ENCODE measurements at places on chromosomes 4 and X.

DNA sequence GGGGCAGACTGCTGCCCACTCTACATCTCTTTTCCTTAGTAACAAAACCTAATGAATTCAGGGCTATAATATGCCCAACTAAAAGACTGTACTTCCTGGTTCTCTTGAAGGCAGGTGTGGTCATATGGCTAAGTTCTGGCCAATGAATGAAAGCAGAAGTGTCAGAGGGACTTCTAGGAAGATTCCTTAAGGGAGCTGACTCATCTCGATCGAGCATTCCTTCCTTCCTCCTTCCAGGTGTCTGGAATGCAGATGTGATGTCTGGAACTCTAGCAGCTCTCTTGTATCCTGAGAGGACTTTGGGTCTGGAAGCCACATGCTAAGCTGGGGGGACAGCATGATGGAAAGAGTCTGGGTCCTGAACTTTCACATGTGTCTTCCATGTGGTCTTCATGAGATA, 116.2 kb upstream of the STX18 start:
- no peak for DNase-seq

DNA sequence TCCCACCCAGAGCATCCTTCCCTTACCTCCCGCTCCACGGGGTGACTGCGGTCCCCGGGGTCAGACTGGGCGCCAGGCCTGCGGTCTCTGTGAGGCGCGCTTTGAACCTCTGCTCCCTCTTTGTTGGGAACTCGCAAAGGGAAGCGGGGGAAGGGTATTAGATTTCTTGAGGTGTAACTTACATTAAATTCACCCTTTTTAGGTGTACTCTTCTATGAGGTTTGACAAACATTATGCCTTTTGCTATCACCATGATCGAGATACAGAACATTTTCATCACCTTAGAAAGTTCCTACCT, 569 bp downstream of the DCK start:
- DNase-seq: no peak

GRCh38 chr4:53676402-53676871, 85.2 kb upstream of the LNX1 start:
- DNase-seq: no peak

DNA sequence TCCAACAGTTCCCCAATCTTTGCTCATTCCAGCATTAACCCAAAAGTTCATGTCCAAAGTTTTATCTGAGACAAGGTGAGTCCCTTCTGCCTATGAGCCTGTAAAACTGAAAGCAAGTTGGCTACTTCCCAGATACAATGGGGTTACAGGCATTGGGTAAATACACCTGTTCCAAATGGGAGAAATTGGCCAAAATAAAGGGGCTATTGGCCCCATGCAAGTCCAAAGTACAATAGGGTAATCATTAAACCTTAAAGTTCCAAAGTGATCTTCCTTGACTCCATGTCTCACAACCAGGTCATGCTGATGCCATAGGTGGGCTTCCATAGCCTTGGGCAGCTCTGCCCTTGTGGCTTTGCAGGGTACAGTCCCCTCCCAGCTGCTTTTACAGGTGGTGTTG, 511.7 kb upstream of the KLHL4 start:
- DNase-seq: no peak

DNA sequence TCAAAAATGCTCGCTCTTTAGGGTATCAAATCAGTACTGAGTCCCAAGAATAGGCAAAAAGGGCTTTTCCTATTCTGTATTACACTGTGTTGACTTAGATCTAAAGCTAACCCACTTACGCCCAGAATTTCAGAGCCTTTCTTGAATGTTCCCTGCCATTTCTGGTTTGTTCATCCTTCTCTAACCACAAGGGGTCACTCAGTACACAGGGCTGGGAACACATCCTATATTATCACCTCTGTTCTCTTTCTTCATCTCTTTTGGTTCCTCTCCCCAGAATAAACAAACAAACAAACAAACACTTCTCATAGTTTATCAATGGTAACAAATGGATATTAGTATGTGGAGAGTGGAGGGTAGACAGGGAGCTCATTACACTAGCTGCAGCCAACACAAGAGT, 25.5 kb upstream of the MORC4 start:
- no peak for DNase-seq

DNA sequence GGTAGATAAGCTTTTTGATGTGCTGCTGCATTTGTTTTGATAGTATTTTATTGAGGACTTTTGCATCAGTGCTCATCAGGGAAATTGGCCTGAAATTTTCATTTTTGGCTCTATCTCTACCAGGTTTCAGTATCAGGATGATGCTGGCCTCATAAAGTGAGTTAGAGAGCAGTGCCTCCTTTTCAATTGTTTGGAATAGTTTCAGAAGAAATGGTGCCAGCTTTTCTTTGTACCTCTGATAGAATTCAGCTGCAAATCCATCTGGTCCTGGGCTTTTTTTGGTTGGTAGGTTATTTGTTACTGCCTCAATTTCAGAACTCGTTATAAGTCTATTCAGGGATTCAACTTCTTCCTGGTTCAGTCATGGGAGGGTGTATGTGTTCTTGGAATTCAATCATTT, 15.6 kb upstream of the TMPRSS11F start:
- DNase-seq: no peak

GRCh38 chrX:22739276-22739675, 260.5 kb upstream of the DDX53 start:
- DNase-seq: no peak

DNA sequence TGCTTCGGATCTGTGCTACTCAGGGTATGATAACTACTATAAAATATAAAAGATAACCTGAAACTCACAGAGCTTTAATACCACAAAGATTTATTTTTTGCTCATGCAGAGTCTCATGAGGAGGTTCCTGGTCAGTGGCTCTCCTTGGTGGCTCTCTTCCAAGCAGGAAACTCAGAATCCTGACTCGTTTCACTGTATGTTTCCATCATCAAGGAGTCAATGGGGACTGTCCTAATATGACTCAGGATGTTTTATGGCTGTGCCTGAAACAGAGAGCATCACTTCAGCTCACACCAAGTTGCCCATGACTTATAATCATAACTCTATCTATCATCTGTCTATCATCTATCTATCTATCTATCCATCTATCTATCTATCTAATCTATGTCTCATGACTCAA, 620.8 kb upstream of the NR3C2 start:
- DNase-seq: no peak

DNA sequence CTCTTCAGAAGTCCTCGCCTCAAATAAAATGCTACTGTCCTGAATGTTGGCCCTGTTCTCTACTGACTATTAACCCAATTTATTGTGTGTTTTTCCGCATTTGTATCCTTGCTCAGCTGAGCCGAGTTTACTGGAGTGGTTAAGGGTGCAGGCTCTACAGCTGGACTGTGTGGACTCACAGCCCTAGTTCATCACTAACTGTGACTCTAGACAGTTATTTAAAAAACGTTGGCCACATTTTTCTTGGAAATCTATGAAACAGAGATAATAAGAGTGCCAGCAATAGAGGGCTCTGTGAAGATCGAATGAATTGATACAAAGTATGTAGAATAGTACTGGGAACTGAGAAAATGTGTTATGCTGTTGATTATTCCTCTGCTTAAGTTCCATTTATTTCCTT, 2.9 kb upstream of the GUF1 start:
- DNase-seq: no peak

GRCh38 chr4:84496331-84496705, 2.8 kb downstream of the NKX6-1 start:
- DNase-seq: no peak

- no peak for DNase-seq
Measured at GRCh38 chr4:155802190-155802959, 43.6 kb downstream of the GUCY1B1 start.

- no peak for DNase-seq
Measured at GRCh38 chr4:1563768-1564485, 120.2 kb downstream of the FAM53A start.

DNA sequence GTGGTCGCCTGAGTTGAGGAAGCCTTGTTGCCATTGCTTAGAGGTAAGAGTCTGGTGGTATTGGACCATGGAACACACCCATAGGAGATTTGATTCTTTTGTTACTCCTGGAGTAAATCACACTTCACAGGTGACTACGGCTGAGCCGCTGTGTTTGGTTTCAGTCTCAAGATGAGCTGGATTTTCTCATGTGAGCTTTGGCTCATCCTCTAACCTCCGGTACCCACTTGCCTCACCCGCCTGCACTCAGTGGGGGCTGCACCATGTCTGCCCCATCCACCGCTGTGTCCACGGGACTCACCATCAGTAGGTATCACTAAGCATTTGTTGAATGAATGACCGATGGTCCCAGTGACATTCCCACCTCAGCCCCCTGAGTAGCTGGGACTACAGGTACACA, 52.7 kb downstream of the HTT-AS start:
- no peak for DNase-seq

DNA sequence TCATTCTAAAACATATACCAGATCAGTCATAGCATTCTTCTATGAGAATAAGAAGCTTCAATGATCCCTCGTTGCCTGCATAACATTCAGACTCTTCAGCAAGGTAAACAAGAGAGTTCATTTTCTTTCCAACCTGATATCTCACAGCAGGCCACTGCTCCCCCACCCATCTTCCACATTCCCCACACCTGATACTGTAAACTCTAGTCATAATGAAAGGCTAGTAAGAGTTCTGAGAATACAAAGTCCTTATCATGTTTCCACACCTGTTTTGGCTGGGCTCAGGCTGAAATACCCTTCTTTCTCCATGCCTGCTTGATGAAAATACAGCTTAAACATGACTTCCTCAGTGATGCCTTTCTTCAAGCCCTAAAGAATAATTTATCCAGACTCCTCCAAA, 2.3 kb upstream of the AASDH start:
- no peak for DNase-seq

DNA sequence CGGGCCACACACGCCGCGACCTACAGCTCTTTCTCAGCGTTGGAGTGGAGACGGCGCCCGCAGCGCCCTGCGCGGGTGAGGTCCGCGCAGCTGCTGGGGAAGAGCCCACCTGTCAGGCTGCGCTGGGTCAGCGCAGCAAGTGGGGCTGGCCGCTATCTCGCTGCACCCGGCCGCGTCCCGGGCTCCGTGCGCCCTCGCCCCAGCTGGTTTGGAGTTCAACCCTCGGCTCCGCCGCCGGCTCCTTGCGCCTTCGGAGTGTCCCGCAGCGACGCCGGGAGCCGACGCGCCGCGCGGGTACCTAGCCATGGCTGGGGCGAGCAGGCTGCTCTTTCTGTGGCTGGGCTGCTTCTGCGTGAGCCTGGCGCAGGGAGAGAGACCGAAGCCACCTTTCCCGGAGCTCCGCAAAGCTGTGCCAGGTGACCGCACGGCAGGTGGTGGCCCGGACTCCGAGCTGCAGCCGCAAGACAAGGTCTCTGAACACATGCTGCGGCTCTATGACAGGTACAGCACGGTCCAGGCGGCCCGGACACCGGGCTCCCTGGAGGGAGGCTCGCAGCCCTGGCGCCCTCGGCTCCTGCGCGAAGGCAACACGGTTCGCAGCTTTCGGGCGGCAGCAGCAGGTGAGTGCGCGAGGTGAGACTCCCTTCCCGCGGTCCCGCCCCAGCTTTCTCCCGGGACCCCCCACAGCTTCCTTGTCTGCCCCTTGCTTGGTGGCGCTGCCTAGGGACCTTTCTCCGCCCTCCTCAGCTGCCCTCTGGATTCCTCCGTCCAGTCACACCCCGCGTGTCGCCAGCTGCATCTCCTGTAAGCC, 678 bp downstream of the BMP3 start:
- DNase-seq: no peak

GRCh38 chr4:5036239-5036638, 15.0 kb upstream of the STK32B start:
- no peak for DNase-seq
